Common myeloid progenitor, CD34-positive (primary cell): ENCODE measurements at places on chromosomes 13 and 19.

DNA sequence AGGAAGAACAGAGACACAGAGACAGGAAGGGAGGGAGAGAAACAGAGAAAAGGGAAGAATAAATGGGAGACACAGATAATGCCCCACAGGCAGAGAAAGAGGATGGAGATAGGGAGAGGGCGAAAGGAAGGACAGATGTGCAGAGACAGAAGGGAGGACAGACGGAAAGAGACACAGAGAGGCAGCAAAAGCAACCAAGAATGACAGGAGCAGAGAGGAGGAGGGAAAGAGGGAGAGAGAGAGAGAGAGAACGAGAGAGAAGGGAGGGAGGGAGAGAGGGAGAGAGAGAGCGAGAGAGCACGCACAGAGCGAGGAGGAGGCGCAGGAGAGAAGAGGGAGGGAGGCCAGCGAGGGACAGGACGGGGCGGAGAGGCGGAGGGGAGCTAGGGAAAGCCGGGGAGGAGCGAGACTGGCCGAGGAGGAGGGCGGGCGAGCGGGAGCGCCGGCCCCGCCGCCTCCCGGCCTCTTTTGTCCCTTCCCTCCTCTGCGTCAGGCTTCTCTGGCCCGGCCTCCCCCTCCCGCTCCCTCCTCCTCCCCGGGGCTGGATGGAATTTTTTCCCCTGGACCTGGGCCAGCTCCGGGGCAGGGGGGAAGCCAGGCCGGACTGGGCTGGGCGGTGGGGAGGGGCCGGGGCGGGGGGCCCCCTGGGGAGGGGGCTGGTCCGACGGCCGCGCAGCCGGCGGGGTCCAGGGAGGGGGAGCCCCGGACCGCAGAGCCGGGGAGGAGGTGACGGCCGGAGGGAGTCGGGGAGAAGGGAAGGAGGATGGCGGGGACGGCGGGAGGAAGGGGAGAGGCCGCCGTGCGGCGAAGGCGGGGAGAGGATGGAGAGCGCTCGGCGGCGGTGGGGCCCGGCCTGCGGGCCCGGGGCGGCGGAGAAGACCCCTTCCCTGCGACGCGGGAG lies 4.2 kb upstream of the SPACA6 start:
- peak; percentile 46 for DNase-seq

GRCh38 chr13:61728471-61728870 lies 312.8 kb upstream of the PCDH20 start:
- DNase-seq, result no peak

DNA sequence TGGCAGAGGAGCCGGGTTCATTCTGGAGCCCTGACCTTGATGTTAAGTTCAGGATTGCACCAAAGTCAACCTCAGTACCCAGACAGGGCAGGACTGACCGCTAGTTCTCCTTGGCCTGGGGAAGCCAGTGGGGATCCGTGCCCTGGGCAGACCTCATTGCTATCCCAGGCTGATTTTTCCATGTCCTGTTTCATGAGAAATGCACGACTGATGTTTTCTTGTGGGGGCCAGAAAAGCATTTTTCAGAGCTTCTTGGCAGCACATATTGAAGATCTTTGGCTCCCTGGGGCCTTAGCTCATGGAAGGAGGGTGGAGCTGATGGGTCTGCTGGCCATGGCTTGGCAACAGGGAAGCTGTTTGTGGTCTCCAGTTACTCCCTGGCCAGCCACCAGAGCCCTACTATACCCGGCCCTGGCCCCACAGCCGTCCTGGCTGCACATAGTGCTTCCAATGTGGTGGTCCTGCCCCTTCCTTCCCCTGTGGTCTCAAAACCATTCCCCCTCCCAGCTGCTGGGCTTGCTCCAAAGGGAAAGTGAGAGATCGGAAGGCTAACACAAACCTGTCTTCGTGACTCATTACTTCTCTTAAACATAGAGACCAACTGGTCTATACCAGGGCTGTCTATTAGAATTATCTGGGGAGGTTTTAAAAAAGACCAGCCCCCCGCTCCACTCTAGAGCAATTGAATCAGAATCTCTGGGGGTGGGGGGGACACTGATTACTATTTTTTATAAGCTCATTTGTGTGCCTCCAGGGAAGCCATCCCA lies 11.2 kb downstream of the IL17D start:
- no peak for DNase-seq

GRCh38 chr19:53015730-53016129 lies 2.0 kb downstream of the ERVV-1 start:
- no peak for DNase-seq

GRCh38 chr13:77776704-77777103 lies 79.2 kb downstream of the SLAIN1 start:
- no peak for DNase-seq

GRCh38 chr13:54742984-54743383 lies 1714.4 kb downstream of the OLFM4 start:
- DNase-seq, result no peak

- peak; percentile 69 for DNase-seq
Observed at GRCh38 chr19:46840498-46840942, 10.1 kb downstream of the AP2S1 start.

GRCh38 chr19:22421797-22422196 lies 349 bp downstream of the ZNF98 start:
- DNase-seq, result no peak

DNA sequence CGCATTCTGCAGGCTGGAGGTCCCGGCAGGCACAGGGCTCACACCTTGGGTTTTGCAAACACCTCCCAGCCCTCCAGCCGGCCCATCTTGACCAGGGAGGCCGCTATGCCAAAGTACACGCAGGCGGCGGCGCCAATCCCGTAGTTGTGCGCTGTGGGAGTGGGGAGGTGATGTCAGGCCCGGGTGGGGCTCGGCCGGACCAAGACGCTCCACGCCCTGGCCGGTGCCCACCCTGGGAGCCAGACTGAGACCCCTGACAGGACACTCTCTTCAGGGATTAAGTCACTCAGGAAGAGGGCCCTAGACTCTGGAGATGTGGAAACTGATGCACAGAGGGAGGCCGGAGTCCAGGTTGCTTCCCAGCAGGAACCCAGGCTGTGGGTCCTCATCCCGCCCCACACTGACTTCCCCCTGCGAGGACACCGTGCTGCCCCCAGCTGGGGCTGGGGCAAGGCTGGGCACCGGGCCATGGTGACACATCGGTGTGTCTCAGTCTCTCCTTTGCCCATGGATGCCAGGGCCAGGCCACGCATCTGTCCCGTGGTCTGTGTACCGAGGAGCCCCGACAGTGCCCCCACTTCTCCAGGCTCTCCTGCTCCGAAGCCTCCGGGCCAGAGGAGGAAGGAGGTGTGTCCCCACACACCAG lies 8.8 kb downstream of the NDUFA11 start:
- DNase-seq, result no peak

DNA sequence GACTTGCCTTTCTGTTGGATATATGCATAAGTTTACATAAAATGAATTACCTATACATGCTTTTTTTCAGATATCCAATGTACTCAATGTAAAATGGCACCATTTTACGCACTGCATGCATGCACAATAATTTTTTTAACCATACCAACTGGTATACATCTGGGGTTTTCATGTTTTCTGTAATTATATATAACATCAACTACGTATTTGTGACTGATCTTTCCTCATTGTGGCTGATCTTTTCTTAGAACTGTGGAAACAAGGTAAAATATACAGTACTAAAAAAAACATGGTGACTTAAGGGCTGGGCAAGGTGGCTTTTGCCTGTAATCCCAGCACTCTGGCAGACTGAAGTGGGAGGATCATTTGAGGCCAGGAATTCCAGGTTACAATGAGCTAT lies 18.5 kb downstream of the PSPC1 start:
- DNase-seq, result no peak

DNA sequence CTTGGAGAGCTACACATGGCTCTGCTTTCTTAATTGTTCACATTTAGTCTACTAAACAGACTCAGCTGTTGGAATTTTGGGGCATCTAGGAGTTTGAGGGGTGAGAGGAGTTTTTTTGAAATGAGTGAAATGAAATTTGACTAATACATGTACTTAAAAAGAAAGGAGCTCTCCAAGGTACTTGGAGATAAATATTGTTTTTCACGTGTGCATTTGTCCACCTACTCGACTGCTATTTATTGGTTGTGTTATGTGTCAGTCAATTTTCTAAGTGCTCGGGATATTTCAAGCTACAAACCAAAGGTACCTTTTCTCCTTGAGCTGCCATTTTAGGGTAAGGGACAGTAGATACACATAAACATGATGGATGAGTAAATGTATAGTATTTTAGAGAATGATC lies 697.0 kb downstream of the LIG4 start:
- DNase-seq, result peak; percentile 14

DNA sequence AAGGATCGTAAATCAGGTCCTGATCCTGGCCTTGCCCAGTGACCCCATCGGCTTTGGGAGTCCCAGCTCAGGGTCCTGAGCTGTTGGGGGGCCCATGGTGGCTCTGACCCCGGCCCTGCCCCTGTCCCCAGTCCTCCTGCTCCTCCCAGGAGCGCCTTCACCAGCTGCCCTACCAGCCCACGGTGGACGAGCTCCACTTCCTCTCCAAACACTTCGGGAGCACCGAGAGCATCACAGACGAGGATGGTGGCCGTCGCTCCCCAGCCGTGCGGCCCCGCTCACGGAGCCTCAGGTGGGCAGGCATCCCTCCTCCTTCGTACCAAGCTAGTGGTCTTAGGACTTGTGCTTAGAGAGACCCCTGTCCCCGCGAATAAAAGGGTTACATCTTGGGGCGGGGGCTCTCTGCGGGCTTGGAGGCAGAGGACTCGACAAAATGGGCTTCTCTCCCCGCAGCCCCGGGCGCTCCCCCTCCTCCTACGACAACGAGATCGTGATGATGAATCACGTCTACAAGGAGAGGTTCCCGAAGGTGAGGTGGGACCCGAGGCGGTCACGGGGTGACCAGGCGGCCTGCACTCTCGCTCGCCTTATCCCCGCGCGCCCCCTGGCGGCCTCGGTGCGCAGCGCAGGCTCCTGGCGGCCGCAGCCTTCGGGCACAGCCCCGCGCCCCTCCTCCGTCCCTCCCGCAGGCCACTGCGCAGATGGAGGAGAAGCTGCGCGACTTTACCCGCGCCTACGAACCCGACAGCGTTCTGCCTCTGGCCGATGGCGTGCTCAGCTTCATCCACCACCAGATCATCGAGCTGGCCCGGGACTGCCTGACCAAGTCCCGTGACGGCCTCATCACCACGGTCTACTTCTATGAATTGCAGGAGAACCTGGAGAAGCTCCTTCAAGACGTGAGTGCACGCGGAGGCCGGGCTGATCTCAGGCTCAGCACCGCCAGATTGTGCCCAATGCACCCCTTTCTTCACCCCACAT lies 9.1 kb downstream of the MAST1 start:
- DNase-seq, result peak; percentile 90

DNA sequence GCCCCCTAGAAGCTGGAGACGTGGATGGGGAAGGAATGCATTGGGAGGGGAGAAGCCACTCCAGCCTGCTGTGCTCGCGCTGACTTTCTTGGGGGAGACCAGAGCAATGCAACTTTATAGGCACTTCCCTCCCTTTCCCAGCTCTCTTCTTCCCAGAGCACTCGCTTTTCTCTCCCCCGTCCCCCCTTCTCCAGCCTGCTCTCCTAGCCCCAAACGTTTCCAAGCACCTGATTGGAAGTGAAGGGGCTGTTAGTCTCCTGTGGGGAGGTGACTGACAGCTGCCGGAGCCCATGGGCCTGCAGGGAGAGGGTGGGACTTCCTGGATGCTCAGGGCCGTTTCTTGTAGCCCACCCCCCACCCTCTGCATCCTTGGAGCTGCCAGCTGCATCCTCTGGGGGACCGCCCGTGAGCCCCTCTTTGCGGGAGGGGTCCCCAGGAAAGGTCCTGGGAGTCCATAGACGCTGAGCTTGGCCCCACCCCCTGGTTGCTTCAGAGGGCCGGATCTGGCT lies 2.5 kb downstream of the HDGFL2 start:
- DNase-seq, result peak; percentile 83
